ENCODE measurements at places on chromosomes 4 and X.

DNA sequence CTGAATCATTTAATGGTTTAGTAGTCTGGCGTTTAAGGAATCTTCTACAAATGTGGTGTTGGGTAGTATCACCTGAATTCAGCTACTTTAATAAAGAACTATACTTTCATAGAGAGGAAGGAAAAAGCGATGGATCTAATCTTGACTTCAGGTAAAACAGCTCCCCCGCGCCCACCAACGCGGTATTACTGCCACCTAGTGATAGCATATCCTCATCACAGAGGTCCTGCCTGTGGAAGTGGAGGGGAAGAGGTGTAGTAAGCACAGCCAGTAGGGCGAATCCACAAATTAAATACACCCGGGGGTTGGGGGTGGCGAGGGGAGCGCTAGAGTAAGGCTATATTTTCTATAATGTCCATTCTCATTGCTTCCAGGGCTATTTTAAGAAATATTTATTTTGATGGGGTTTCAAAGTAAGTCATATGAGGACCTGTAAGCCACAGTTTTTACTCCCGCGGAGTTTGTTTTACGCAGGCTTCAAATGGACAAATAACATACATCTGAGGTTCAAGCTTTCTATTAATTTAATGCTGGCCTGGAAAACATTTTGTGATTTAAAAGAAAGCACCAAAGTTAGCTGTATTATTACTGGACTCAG lies 8.3 kb upstream of the DAPP1 start:
- peak; percentile 57 for DNase-seq

- DNase-seq = no peak
These were observed 205.5 kb downstream of the MID1 start for GRCh38 chrX:10414862-10415261.

GRCh38 chr4:141041021-141041476 lies 92.2 kb downstream of the RNF150 start:
- no peak for DNase-seq

- no peak for DNase-seq
These were observed 31.8 kb downstream of the CHIC2 start for GRCh38 chr4:54032558-54033135.

GRCh38 chr4:169765835-169766234 lies 8.1 kb upstream of the HPF1 start:
- DNase-seq = peak; percentile 65

DNA sequence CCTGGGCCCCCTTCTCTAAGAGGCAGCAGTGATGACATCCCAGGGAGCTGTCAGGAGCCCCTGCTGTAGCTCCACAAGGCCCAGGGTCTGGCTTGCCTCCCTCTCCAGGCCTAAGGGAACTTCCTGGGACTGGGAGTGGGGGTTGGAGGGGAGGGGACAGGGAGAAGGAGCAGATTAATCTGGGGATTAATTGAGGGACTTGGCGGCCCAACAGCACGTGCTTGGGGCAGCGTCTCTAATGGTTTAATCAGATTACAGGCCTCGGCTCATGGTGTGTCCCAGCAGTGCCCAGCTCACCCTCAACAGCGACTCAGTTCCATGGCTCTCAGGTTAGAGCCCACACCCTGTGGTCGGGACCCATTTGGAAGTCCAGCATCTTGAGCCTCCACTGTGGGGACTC lies 47.9 kb downstream of the EFNB1 start:
- no peak for DNase-seq

GRCh38 chr4:2489081-2489805 lies 20.3 kb downstream of the RNF4 start:
- no peak for DNase-seq

- DNase-seq = no peak
These were observed 370.7 kb downstream of the FBXW7 start for GRCh38 chr4:152165146-152165545.

Data from SK-N-SH (cell line).